NCI-H524 (cell line): ENCODE measurements at places on chromosomes 7 and 10.

GRCh38 chr7:30780941-30781340 is 9.7 kb downstream of the MINDY4 start:
- DNase-seq: no peak

- no peak for DNase-seq
These were observed 69.7 kb upstream of the FGFR2 start for GRCh38 chr10:121667948-121668313.

DNA sequence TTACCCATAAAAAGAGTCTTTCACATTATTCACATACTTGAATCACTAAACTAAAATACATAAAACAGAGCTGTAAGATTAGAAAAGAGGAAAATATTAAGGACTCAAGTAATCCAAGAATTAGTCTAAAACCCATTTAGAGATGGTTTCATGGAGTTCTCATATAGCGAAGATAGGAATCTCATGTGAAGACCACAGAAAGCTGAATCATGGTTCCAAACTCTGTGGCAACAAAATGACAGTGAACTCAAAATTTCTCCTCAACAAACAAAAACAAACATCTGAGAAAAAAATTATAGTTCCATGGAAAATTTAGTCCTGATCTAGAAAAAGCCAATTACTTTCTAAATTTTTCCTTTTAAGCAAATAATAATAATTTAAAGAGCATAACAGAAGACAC is 34.6 kb downstream of the BAZ1B start:
- DNase-seq: no peak

DNA sequence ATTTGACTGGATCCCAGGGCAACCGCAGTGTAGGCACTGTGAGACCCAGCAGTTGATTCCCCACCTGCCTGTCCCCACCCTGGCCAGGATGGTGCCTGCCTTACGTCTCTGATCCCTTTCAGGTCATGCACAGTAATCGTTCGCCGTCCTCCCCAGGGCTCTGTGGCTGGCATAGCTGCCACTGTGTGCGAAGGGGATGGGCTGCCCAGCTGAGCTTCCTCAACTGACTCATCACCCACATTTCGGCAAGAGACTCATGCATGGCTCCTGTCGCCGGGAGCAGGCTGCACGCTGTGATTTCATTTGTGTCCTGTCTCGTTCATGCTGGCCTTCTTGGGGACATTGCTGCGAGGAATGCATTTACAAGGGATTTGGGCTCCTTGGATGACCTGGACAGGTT is 252.4 kb downstream of the KLF6 start:
- DNase-seq: no peak
